Chondrocyte (in vitro differentiated cells): ENCODE measurements at places on chromosomes 4 and X. TPM values are rescaled to one million over a fixed set of nuclear protein-coding genes. Genes with fewer than 3 reads are reported as not detected.

- H3K27ac ChIP-seq, result peak overlapping the region; percentile 27
- H3K36me3 ChIP-seq, result no peaks in the 10 kb centered on the region
- H3K27me3 ChIP-seq, result no peaks in the 10 kb centered on the region
Observed at GRCh38 chr4:156794863-156795262, 176.7 kb downstream of the PDGFC start.

Gene PABPC5
- 5.6 to 6.0 TPM (median 5.8 TPM) in 3 replicates for total RNA-seq

GRCh38 chr4:31045724-31046318 is 325.7 kb downstream of the PCDH7 start:
- peaks cover 3% of the 10 kb centered on the region for H3K4me1 ChIP-seq
- peaks cover 2% of the 10 kb centered on the region for H3K36me3 ChIP-seq
- H3K27me3 ChIP-seq, result no peaks in the 10 kb centered on the region

GRCh38 chr4:119016636-119017035 is 119.0 kb upstream of the MYOZ2 start:
- no peaks in the 10 kb centered on the region for H3K36me3 ChIP-seq
- peak overlapping the region; percentile 70 for H3K27ac ChIP-seq
- no peak for DNase-seq
- no peaks in the 10 kb centered on the region for H3K27me3 ChIP-seq
- no peak overlapping the region for H3K4me3 ChIP-seq

DNA sequence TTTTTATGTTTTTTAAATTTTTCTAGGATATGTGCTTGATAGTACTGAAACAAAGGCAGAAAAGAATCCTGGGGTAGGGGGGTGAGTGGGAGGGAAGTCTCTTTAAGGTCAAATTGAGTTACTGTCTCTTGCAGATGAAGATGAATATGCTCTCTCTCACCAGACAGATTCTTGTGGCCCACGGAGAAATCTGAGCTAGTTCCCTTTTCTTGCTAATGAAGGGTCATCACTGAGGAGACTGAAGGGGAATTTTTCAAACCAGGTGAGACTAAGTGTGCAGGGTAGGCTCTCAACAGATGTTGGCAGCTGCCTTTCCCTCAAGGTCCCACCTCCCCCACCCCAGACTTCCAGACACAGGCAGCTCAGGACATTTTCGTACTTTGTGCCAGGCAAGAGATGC is 21.5 kb downstream of the FAM9C start:
- no peaks in the 10 kb centered on the region for H3K36me3 ChIP-seq
- no peak for DNase-seq
- H3K4me1 ChIP-seq, result peaks cover 42% of the 10 kb centered on the region
- peak overlapping the region; percentile 91 for H3K27ac ChIP-seq
- no peak overlapping the region for H3K4me3 ChIP-seq

GRCh38 chr4:106694232-106694631 is 325.7 kb upstream of the GIMD1 start:
- H3K27me3 ChIP-seq, result no peaks in the 10 kb centered on the region
- H3K4me3 ChIP-seq, result no peak overlapping the region

Gene NCAPG
- 6.4 to 9.1 TPM (median 6.5 TPM) in 3 replicates for total RNA-seq

DNA sequence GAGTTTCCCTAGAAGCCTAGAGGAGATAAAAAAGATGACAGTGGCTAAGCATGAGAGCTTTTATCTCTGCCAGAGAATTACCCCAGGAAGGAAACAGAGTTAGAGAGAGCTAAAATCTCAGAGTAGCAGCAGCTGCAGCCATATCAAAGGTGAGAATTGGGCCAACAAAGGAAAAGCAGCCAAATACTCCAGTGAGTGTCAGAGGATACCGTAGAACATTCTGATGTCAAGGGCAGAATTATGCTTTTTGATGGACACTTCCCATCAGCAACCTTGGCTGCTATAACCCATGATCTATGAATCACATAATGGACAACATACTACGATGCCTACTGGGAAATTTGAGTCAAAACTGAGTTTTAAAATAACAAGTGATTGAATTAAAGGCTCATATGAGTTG is 405.8 kb upstream of the CPEB2 start:
- no peak overlapping the region for H3K27ac ChIP-seq
- peaks cover 3% of the 10 kb centered on the region for H3K27me3 ChIP-seq
- H3K4me3 ChIP-seq, result no peak overlapping the region
- no peaks in the 10 kb centered on the region for H3K36me3 ChIP-seq
- DNase-seq, result no peak
- H3K4me1 ChIP-seq, result no peaks in the 10 kb centered on the region

GRCh38 chrX:75522565-75523431 is at the start of gene ZDHHC15:
Gene ZDHHC15, minus strand, starts transcription at chrX:75523037. Its CDS starts 13 bp downstream, at chrX:75523024.
- no peak within 1 kb of the TSS for H3K27ac ChIP-seq
- H3K27me3 ChIP-seq, result no peaks in the 10 kb centered on the region
- H3K4me1 ChIP-seq, result peaks cover 5% of the 10 kb centered on the region
- peak within 1 kb of the TSS; percentile 66 for H3K4me3 ChIP-seq
- H3K36me3 ChIP-seq, result no peaks in the 10 kb centered on the region

GRCh38 chr4:110364911-110365520 is 110.9 kb upstream of the ENPEP start:
- H3K27ac ChIP-seq, result peak overlapping the region; percentile 14
- H3K36me3 ChIP-seq, result no peaks in the 10 kb centered on the region
- peaks cover 7% of the 10 kb centered on the region for H3K27me3 ChIP-seq
- H3K4me3 ChIP-seq, result no peak overlapping the region
- peaks cover 12% of the 10 kb centered on the region for H3K4me1 ChIP-seq

Gene CHIC1
- 7.3 to 9.4 TPM (median 7.4 TPM) in 3 replicates for total RNA-seq

DNA sequence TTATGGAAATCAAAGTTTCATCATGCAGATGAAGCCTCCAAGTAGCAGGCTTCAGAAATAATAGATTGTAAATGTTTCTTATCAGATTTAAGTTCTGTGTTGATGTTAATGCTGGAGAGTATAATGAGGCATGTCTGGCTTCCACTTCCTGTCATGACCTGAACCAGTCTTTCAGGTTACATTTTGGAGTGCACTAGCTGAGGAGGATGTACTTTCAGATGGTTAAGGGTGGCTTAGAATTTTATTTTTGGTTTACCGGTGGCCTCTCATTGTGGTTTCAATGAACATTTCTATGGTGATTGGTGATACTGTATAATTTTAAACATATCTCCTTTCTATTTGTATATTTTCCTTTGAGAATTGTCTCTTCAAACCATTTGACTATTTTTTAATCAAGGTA is 890.4 kb downstream of the SH3BGRL start:
- no peaks in the 10 kb centered on the region for H3K4me1 ChIP-seq
- H3K27ac ChIP-seq, result no peak overlapping the region
- H3K27me3 ChIP-seq, result peaks cover 1% of the 10 kb centered on the region
- no peaks in the 10 kb centered on the region for H3K36me3 ChIP-seq
- DNase-seq, result no peak

DNA sequence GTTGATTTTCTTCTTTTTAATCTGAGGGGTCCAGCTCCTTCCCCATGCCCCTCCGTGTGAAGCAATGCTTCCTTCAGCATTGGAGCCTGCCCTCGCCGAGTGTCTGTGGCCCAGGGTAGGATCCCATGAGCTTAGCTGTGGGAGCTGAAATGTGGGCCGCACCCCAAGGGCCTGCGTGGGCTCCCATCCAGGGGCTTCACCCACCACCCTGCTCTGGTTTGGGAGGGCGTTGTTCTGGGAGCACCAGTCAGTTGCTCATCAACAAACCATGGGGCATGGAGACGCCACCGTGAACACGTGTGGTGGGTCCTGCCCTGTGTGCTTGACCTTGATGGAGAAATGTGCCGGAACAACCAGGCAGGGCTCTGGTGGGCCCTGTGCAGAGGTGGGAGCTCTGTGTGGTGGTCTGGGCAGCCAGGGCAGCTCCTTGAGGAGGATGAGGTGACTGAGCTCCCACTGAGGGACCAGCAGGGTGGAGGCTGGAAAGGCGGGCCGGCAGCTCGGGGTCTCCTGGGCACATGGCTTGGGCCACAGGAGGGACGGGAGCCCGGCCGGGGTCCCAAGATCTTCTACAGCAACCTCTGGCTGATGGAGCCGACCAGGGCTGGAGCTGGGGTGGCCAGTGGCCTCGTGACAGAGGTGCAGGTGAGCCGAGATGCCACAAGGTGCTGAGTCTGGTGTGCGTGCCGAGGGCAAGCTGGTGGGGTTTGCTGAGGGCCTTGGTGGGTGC is 39.6 kb upstream of the NKX1-1 start:
- H3K27ac ChIP-seq, result no peak overlapping the region
- no peaks in the 10 kb centered on the region for H3K4me1 ChIP-seq
- peak; percentile 82 for DNase-seq
- H3K27me3 ChIP-seq, result peaks cover 22% of the 10 kb centered on the region
- no peaks in the 10 kb centered on the region for H3K36me3 ChIP-seq
- H3K4me3 ChIP-seq, result no peak overlapping the region

Gene TEX13C
- total RNA-seq, result not detected in 3 replicates

Gene PDLIM5
- 268 to 329 TPM (median 317 TPM) in 3 replicates for total RNA-seq

Gene ZCCHC12
- total RNA-seq, result not detected in 3 replicates

DNA sequence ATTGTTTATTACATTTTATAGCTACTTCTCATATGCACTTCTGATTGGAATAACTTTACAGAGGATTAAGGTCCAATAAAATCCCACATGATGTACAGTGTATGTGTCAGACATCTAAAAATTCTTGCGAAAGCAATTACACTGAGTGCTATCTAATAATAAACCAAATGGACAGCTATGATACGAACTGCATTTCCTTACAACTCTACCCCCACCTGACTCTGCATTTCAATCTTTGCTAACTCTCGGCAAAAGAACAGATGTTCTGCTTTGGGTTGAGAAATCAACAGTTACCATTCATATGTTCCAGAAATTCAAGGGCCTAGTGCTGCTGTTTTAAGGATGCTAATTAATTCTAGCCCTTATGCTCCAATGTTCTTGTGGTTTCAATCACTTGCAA is 287.9 kb upstream of the NOCT start:
- no peaks in the 10 kb centered on the region for H3K27me3 ChIP-seq
- H3K27ac ChIP-seq, result no peak overlapping the region
- no peaks in the 10 kb centered on the region for H3K4me1 ChIP-seq
- no peak for DNase-seq

DNA sequence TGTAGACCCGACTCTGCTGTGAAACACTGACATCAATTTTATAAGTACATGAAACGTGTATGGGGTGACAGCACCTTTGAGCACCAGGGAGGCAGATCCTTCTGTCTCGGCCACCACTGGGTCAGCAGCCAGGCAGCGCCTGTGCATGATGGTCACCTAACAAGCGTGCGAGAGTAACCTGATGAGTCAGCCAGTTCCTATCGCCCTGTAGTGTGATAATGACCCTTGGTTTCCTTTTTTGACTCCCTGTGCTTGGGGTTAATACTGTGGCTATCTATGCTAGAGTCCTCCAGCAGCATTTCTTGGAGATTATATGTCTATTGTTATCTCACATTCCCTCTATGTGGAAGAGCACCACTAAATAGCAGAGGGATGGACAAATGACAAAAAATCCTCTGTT is 101.6 kb downstream of the NPNT start:
- no peak for DNase-seq
- H3K27me3 ChIP-seq, result peaks cover 18% of the 10 kb centered on the region
- H3K36me3 ChIP-seq, result no peaks in the 10 kb centered on the region
- no peaks in the 10 kb centered on the region for H3K4me1 ChIP-seq
- no peak overlapping the region for H3K27ac ChIP-seq

- no peaks in the 10 kb centered on the region for H3K36me3 ChIP-seq
- peaks cover 11% of the 10 kb centered on the region for H3K4me1 ChIP-seq
- H3K27me3 ChIP-seq, result no peaks in the 10 kb centered on the region
- H3K4me3 ChIP-seq, result no peak overlapping the region
- no peak for DNase-seq
Observed at GRCh38 chr4:139768366-139768765, 102.7 kb downstream of the MGST2 start.

DNA sequence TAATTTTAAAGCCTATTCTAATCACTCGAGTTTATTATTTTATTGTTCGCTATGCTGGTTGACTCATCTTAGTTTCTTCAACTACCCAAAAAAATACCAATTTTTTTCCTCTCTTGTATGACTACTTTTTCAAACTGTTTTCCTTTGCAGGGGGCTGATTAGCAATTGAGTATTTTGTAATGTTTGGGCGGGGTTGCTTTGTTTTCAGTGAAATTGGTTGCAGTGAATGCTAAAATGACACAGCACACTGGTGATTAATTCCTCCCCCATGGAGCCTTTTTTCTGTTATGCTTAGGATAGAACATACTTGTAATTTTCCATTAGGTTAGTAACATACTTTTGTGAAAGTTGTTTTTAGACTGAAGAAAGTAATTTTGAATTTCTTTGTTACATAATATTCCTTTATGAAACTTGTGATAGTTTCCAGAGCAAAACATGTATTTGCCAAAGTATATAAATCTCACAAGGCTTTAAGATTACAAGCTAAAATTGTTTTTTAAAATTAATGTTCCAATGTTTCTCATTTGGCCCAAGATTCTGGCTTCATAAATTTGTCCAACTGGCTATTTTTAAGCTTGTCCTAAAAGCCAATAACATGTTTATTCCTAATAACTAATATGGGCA is 120.4 kb downstream of the CHIC1 start:
- no peak overlapping the region for H3K27ac ChIP-seq
- no peak overlapping the region for H3K4me3 ChIP-seq
- peaks cover 3% of the 10 kb centered on the region for H3K36me3 ChIP-seq
- no peaks in the 10 kb centered on the region for H3K27me3 ChIP-seq
- no peak for DNase-seq

Gene CENPVL2
- not detected in 3 replicates for total RNA-seq

- peaks cover 8% of the 10 kb centered on the region for H3K36me3 ChIP-seq
- H3K27me3 ChIP-seq, result no peaks in the 10 kb centered on the region
- no peak overlapping the region for H3K4me3 ChIP-seq
- no peak for DNase-seq
- H3K27ac ChIP-seq, result no peak overlapping the region
Observed at GRCh38 chrX:45745479-45745878, 544.8 kb upstream of the DIPK2B start.

Gene MEPE
- not detected in 3 replicates for total RNA-seq

Gene SPANXC
- not detected in 3 replicates for total RNA-seq

Gene NAT8L
- 0.53 to 1.6 TPM (median 1.6 TPM) in 3 replicates for total RNA-seq

DNA sequence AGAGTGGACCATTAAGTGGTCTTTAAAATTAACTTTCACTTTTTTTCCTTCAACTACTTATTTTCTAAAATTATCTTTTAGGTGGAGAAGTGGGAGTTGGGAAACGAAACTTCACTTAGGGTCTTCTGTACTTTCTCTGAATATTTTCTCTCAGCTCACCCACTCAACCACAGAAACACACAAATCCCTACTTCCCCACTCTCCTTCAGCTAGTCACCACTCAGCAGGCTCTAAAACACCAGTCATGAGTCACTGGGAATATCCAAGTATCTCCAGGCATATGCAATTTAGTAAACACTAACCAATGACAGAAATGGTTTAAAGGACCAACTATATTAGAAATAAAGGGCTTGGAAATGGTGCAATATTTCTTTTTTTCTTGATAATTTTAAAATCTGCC is 153.0 kb upstream of the RPS6KA6 start:
- H3K27me3 ChIP-seq, result no peaks in the 10 kb centered on the region
- no peaks in the 10 kb centered on the region for H3K4me1 ChIP-seq
- H3K27ac ChIP-seq, result no peak overlapping the region
- H3K4me3 ChIP-seq, result no peak overlapping the region

Gene CXCL10
- not detected in 3 replicates for total RNA-seq

GRCh38 chr4:92359491-92359890 is 55.7 kb downstream of the GRID2 start:
- H3K4me3 ChIP-seq, result no peak overlapping the region
- H3K27ac ChIP-seq, result no peak overlapping the region
- H3K27me3 ChIP-seq, result peaks cover 8% of the 10 kb centered on the region
- no peaks in the 10 kb centered on the region for H3K4me1 ChIP-seq
